ENCODE measurements at places on chromosomes 2 and 18.

DNA sequence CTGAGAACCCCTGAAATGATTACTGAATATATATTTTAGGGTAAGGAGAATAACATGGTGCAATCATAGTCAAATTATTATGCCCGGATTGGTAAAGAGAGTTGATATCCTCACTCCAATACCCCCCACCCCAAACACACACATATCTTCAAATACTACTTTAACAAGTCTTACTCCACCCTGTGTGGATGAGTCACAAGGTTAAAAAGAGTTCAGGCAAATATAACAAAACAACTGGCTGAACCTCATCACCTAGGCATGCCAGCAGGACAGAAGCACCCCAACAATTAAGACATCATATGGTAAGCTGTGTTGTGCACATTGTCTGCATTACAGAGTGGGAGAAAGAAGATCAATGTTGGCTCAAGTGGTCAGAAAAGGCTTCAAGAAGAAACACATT is 857.4 kb downstream of the TDRD15 start:
- DNase-seq: no peak

GRCh38 chr18:52844323-52844722 is 504.3 kb downstream of the DCC start:
- no peak for DNase-seq

GRCh38 chr2:28408764-28409599 is 16.3 kb downstream of the FOSL2 start:
- peak; percentile 56 for DNase-seq

DNA sequence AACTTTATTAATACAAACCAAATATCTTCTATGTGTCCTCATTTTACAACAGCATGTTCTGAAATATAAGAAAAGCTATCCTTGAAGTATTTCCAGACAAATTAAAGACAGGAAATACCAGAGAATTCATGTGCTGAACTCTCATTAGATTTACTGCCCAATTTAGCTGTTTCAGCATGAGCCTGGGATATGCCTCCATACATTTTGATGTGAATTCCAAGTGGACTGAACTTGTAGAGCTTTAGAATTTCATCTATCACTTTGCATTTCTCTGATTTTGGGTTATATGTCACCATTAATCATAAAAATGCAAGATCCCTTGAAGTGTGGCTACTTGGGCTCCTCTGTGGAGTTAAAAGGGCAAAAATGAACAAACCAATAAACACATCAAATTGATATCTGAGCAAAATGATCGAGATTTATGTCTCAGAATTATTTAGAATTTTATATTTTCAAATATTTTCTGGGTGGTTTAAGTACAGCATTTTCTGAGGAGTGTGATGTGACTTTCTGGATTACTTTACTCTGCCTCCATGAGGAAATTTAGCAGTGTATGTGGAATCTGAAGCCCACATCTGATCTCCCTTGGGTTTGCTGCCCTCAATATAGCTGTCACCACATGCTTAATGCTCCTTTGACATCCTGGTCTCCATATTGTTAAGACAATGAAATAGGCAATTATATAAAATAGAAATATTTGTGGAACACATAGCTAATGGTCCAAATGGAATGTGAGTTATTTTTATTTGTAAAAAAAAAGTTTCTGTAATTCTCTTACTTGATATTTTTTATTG is 206.6 kb upstream of the RBMS1 start:
- DNase-seq: no peak

DNA sequence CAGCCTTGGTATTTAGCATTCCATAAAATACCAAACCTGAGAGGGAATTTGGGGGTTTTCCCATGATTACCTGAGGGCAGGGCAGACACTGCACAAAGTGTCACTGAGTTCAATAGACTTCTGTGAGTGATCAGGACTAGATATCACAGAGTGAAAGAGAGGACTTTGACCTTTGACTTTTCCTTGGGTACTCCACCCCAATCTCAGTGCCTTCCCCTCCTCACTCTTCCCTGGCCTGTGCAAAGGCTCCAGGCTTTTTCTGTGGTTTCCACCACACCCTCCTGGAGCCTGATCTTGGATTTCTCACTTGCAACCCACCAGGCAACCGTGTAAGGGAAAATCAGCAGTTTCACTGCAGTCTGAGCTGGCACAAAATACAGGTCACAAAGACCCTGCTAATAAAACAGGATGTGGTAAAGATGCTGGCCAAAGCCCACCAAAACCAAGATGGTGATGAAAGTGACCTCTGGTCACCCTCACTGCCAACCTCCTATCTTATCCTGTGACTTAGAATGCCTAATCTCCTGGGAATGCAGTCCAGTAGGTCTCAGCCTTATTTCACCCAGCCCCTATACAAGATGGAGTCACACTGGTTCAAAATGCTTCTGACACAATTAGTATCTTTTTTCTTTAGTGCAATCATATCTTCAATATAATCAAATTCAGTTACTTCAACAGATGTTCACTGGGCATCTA is 64.0 kb downstream of the BOD1L2 start:
- DNase-seq: no peak

DNA sequence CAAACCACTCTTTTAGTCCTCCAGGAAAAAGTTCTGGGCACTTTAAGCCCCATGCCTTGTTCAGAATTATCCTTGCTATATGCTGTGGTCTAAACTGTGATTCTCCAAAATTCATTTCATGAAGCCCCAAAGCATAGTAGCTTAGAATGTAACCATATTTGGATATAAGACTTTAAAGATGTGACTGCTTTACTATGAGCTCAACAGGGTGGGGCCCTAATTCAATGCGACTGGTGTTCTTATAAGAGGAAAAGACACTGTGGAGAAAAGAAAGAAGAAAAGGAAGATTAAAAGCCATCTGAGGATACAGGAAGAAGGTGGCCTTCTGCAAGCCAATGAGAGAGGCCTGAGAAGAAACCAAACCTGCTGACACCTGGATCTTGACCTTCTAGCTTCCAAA is 174.8 kb downstream of the GALNT13 start:
- DNase-seq: no peak

GRCh38 chr2:239590276-239590675 is 189.5 kb upstream of the HDAC4 start:
- no peak for DNase-seq

DNA sequence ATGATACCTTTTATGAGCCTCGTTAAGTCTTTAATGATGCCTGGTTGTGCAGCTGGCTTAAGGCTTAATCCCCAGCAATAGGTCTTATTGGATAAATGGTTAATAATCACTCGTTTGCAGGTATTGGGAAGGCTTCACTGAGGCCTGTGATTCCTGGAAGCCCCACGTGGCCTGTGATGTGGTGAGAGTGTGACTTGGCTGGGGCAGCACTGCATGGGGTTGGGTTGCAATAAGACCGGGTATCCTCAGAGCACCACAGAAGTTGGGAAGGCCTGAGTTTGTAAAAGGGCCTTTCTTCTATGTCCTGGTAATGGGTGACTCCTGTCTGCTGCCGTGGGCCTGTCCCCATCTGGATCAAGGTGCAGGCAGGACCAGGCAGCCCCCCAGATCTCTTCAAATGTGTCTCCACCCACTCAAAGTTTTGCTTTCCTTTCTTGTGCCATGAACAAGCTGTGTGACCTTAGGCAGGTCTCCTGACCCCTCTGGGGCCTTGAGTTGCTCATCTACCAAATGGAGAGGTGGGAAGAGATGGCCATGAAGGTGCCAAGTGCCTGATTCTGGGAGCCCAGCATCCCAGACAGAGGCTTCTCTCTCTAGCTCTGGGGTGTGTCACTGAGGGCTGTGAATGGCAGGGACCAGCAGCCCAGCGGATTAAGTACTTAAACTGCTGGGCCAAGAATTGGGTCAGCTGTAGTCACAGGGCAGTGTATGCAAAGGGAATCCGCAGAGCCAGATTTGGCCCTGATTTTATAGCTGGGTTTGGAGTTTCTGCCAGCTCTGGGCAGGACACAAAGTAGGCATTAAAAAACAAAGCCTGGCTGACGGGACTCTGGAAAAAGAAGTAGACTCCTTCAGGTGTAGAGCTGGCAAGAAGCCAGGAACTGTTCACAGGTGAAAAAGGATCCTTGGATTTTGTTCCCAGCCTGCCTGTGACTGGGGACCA is 24.4 kb downstream of the LBH start:
- no peak for DNase-seq

DNA sequence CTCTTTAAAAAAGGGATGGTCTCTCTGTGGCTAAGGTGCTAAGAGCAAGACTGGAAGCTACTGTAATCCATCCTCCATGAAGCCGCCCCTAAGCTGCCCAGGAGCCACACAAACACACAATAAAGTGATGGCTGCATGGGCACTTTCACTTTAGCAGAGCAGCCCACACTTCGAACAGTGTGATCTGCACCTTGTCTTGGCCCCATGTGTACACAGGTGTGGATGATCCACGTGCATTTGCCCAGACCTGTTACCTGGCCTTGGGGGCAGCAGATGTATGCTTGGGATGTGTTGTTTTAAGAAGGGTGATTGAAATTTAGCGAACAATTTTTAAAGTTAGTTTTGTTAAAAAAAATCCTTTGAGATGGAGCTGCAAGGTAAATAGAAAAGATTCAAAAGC is 39.9 kb downstream of the TMEM178A start:
- DNase-seq: no peak

- no peak for DNase-seq
Measured at GRCh38 chr2:222433332-222434173, 9.2 kb downstream of the SGPP2 start.

- no peak for DNase-seq
Measured at GRCh38 chr2:174730698-174731018, 33.6 kb downstream of the CHRNA1 start.

- DNase-seq: no peak
Measured at GRCh38 chr18:74226156-74226555, 65.6 kb downstream of the CYB5A start.

DNA sequence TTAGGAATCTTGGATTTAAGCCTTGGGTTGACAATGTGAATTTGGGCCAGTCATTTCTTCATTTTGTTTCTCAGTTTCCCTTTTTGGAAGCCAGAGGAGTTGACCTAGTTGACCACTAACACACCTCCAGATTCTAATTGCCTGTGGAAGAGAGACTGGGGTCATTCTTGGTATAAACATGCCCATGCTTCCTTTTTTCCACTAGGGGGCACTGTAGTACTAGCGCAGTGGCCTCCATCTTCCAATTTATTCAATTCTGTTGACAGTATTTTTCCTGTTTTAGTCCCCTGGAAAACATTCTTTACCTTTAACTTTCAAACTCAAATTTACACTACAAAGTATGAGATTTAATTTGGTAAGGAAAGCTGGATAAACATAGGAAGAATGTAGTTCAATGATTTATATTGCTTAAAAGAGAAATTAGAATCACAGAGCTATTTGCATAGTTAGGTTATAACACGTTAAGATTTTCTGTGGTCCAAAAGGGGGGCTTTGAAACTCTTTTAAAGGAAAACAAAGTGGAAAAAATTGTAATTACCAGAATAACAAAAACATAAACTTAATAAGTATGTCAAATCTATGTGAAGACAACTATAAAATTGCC is 57.5 kb upstream of the AGPS start:
- DNase-seq: no peak

DNA sequence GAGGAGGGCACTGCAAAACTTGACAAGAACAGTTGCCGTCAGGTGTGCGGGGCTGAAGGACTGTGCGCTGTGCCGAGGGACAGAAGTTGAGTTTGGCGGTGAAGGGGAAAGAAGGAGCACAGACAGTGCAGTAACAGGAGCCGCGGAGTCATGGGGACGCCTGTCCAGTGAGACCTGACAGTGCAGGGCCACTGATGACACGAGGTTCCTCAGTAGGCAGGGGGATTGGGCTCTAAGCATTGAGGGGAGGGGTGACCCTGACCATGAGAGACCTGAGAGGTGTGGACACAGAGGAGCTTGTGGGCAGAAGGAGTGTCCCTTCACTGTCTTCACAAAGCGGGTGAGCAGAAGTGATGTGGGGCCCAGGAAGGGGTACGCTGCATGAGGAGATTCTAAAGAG is 104.8 kb downstream of the MTCL1 start:
- no peak for DNase-seq

GRCh38 chr2:47009253-47009767 is 93.7 kb upstream of the MCFD2 start:
- DNase-seq: no peak

DNA sequence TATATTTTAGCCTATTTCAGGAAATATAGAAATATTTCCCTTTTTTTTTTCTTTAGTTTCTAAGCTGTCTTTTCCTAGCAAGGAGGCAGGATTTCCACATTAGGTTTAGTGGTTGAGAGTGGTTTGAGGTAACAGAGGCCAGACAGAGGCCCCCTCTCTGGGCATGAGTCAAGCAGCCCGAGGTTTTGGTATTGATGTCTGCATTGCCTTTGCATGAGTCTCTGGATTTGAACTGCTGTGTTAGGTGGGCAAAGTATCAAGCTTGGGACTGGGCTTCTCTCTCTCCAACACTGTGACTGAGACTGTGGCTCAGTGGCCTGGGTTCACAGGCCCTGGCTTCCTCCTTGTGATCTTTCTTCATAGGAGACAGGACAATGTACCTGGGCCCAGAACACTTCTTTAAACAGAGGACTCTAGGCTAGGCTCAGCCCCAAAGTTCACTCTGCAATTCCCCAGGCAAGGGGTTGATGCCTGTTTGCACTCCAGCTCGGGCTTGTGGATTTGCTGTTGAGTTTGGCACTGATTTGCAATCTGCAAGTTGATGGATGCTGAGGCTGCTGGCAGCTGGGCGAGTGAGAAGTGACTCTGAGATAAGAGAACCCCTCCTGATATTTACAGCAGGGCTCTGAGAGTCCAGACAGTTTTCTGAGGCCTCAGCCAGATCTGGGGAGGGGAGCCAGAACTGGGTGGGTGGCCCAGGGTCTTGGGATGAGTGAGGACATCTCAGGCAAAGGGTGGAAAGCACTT is 271.2 kb downstream of the EN1 start:
- no peak for DNase-seq

DNA sequence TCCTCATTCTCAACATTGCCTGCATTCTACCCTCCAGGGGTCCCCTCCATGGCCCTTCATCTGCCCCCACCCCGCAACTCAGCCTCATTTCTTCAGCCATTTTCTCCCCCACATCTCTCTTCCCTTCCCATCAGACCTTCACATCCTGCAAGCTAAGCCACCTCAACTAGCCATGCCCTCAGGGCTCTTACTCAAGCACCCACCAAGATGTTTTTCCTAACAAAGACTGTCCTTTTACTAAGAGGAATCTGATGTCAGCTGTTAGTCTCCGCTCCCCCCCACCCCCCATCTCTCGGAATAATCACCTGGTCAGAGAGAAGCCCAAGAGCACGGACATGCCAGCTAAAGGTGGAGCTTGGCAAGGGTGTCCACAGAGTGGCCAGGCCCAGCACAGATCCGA is 4.7 kb upstream of the CAPN10 start:
- no peak for DNase-seq

GRCh38 chr2:163800951-163801381 is 65.2 kb upstream of the FIGN start:
- DNase-seq: no peak

Data from stimulated activated CD4-positive, alpha-beta T cell treated with anti-CD3 and anti-CD28 coated beads, Interleukin-12 subunit alpha, Interleukin-12 subunit beta, amount 100 ng/mL, for 48 hours (primary cell).